Activated T-helper 17 cell treated with anti-CD3 and anti-CD28 coated beads, Interleukin-2, amount 50 U/mL, for 72 hours (primary cell): ENCODE measurements at places on chromosomes 1 and 21. TPM values are rescaled to one million over a fixed set of nuclear protein-coding genes. Genes with fewer than 3 reads are reported as not detected.

DNA sequence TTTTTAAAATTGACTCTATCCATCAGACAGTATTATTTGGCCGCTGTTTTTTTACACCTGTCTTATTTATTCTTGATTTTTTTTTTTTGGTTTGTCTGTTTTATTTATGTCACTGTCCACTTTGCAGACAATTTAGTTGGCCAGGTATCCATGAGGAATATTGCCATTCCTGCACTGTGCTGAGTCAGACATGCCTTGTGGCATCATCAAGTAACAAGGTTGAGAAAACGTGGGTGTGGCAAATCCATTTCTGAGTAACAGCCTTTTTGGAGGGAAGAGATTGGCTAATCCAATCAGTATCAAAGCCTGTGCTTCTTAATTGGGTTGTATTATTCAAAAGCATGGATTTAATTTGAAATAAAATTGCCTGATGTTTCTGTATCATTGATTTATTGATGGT, 463.1 kb downstream of the USP25 start:
- ATAC-seq = no peak

DNA sequence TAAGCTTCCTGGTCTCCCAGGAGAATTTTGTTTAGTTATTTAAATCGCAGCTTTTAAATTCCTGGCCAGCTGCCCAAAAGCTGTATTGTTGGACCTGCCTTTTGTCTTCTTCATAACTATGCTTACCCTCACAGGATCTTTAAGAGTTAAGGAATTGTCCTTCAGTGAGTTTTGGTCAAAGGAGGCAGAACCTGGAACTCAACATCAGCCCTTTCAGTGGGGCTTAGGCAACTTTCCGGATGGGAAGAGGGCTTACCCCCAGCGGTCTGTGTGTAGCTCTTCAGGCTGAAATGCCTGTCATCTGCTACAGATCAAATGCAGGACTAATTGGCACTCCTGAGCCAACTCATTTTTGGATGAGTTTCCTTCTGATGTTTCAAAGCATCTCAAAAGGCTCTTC, 402.6 kb downstream of the SIPA1L2 start:
- no peak for ATAC-seq

DNA sequence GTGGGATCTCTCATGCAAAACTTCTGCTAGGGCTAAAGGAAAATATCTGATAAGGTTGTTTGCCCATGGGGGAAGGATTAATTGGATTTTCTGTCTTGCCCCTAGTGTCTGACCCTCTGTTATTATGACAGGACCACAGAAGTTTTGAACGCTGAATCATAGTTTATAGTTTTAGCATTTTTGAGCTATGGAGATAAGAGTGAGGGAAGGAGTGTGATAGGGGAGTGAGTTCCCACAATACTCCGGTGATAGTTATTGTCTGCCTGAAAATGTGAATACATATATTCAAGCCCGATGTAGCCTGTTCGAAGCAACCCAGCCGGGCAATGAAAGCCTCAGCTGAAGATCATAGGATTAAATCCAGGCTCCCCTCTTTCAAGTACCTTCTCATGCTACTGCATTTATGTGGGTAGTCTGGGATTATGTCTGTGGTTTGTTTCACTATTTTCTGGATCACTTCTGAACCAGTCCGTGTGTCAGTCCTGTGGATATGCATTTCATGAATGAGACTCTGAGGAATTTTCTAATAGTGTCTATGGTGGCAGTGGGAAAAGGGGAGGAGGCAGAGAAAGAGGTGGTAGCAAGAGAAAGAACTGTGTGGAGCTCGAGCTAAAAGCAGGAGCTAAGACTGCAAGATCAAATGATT, 258.7 kb downstream of the DISC1 start:
- no peak for ATAC-seq

- no peak for ATAC-seq
Measured at GRCh38 chr1:45542591-45542990, 8.0 kb upstream of the AKR1A1 start.

GRCh38 chr21:44995343-44995941, 55.6 kb downstream of the SLX9 start:
- no peak for ATAC-seq

- ATAC-seq = peak; percentile 93
Measured at GRCh38 chr1:204443871-204444581, 32.4 kb upstream of the PPP1R15B start.

- ATAC-seq = peak; percentile 91
Measured at GRCh38 chr1:74763807-74764206, 30.9 kb downstream of the TYW3 start.

GRCh38 chr1:92043621-92044020, 13.8 kb downstream of the EPHX4 start:
- no peak for ATAC-seq

NEXN gene
- total RNA-seq = not detected

C8A gene
- total RNA-seq = not detected

HAX1 gene
- total RNA-seq = 132 TPM

GMEB1 gene
- total RNA-seq = 27.4 TPM

VWA5B1 gene
- not detected for total RNA-seq
